ENCODE measurements at places on chromosomes 4 and X.

DNA sequence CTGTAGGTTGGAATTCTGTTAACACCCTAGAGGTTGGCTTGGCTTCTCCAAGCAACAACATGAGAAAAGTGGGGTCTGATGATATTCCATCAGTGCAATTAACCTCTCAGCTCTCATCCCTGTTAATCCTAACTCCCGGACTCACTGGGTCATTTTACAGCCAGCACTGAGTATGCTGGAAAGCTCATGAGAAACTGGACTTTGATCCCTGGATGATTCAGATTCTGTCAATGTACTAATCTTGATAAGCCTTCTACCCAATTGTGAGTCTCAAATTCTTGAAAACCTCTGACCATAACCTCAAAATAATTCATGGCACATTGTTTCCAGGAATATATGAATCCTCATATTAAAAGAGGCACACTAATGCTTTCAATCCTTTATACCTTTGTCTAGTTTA, 244.3 kb upstream of the DCAF8L1 start:
- no peak for DNase-seq

DNA sequence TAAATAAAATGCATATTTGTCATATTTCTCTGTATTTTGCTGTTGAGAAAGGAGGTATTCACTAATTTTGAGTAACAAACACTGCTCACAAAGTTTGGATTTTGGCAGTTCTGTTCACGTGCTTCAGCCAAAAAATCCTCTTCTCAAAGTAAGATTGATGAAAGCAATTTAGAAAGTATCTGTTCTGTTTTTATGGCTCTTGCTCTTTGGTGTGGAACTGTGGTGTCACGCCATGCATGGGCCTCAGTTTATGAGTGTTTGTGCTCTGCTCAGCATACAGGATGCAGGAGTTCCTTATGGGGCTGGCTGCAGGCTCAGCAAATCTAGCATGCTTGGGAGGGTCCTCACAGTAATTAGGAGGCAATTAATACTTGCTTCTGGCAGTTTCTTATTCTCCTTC, 3.3 kb downstream of the HTT start:
- no peak for DNase-seq

DNA sequence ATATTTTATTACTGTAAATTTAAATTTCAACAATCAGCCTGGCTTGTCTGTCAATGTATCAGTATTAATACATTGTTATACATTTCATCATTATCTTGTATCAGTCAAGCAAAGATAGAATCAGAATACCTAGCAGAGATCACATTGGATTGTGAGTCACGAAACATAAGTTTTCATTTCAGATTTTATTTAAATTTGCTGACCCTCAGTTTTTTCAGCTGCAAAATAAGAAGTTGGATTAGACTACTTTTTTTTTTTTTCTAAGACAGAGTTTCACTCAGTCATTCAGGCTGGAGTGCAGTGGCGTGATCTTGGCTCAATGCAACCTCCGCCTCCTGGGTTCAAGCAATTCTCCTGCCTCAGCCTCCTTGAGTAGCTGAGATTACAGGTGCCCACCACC, 33.4 kb upstream of the NKX3-2 start:
- no peak for DNase-seq

- DNase-seq, result no peak
Measured at GRCh38 chr4:160426233-160426632, 1323.4 kb downstream of the RAPGEF2 start.

DNA sequence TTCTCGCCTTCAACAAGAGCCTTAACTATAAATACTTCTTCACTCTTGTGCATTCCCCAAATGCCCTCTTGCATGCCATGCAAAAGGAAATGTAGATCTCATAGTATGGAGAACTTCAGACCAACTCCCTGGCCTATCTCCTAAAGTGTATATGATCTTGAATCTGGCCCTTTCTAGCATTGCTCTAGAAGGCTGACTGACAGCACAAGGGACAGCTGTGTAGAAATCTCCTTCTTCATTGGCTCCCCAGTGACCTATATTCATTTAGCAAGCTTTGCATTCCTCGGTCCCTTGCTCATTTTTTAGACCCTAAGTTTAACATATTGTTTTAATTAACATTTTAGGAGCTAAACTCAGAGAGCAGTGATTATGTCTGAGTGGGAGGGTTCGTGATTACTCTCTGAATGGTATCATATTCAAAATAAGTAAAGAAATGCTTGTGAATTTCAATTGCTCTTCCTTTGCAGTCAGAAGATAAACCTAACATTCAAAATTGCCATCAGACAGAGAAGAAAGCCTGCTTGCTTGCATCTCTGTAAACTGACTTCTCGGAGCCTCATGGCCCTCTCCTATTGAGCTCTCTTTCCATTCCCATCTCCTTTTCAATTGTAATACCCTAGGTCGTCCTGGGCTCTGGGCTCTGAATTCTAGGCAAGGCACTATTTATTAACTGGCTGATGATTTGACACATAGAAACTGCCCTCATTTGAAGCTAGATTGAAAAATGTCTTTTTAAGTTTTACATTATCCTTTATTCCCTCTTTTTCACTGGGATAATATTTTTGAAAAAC, 120.3 kb upstream of the PRKG2 start:
- DNase-seq, result no peak

DNA sequence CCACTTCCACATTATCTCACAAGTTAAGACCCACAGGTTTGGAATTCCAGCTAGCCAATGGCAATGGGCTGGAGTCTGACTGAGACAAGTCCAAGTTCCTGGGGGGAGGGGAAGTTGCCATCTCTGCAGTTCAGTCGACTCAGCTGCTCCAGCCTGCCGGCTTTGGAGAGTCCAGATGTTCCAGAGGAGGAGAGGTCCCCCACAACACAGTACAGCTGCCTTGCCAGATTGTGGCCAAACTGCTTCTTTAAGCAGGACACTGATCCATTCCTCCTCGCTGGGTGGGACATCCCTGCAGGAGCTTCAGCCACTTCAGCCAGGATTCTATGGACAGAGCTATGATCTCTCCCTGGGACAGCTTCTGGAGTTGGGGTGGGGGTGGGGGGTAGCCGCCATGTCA, 199.2 kb downstream of the EDA start:
- DNase-seq, result no peak

DNA sequence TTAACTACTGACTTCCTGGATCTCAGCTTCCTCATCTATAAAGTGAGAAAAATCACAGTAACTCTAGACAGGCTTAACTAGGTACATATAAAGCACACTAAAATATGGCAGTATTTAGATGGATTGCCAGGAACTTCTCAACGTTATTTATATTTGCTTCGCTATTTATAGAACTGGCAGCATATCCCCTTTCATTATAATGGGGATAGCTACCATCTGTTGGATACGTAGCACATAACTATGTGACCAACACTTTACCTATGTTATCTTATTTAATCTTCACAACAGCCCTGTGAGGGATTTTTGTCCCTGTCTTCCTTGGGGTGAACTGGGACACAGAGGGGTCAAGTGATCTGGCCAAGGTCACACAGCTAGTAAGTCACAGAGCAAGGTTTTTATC, 64.6 kb downstream of the ENPEP start:
- no peak for DNase-seq

GRCh38 chr4:110808351-110808878, 185.5 kb upstream of the PITX2 start:
- DNase-seq, result no peak

DNA sequence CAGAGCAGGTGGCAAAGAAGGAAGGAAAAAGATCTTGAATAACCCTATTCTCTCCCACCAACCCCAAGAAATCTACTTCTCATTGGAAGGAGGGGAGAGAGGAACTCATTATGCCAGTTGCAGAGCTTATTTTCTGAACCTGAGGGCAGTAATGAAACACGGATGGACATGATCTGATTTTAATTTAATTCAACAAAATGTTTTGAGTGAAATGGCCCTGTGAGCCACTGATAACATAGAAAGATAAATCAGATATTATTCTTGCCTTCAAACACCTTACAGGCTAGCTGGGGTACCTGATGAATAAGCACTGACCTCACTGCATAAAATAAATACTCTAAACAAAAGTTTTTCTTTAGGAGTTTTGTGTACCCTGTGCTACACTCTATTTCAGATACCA, 30.3 kb downstream of the DAPP1 start:
- DNase-seq, result no peak

GRCh38 chrX:30308263-30309138, 689 bp downstream of the NR0B1 start:
- no peak for DNase-seq

- no peak for DNase-seq
Measured at GRCh38 chr4:181476508-181476890, 766.7 kb upstream of the TENM3 start.

- no peak for DNase-seq
Measured at GRCh38 chr4:134085496-134085895, 116.1 kb downstream of the PABPC4L start.

- DNase-seq, result no peak
Measured at GRCh38 chr4:95601356-95601755, 52.6 kb upstream of the UNC5C start.

GRCh38 chrX:153448556-153449367, 2.9 kb upstream of the TREX2 start:
- no peak for DNase-seq

GRCh38 chrX:31266203-31267076, 194.6 kb upstream of the FTHL17 start:
- no peak for DNase-seq

Measured in Jurkat, Clone E6-1 (cell line).